ENCODE measurements at places on chromosomes 12 and 14.

DNA sequence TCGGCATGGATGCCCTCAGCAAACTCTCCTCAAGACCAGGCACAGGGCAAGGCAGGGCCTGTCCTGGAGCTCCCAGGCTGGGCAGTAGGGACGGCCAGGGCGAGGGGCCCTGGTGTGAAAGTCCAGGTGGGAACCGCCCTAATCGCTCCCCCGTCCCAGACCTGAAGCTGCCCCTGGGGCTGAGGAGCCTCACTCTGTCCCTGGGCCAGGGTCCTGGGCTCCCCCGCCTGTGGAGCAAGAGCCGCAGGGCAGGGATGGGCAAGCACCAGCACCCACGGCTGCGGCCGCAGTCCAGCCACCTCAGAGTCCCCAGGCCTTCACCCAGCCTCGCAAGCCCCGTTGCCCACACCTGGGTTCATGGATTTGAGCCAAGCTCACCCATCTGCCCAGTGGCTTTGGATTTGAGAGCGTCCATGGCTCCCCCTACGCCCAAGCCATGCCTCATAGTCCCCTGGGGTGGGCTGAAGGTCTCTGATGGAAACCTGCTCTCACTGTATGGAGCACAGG, 102.4 kb upstream of the C14orf180 start:
- no peak for DNase-seq

DNA sequence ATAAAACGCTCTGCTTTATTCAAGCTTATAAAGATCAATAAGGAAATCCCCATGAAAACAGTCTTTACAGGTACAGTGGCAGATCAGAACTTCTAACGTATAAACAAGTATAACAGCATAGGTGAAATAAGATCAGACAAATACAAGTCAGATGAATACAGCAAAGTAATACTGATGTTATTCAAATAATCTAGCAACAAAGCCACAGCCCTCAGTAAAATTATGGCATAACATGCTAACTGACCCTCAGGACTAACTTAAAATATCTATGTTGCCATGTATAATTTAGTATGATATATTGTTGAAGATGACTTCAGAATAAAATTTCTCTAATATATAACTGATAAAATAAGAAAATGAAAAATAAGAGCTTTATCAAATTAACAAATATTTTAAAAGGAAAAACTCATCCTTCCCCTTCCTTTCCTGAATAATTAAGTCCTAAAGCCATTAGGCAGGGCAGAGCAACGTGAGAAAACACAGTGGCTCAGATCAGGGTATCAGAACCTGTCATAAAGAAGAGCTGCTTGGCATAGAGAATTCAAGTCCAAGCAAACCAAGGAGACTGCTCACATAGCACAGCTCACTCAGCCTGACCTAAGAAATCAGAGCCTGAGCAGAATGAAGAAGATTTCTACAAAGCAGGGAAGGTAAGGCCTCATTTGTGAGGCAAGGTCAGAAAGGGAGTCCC, 70.7 kb downstream of the PAWR start:
- DNase-seq = no peak

- DNase-seq = no peak
These were observed 92.3 kb upstream of the BTG1 start for GRCh38 chr12:92237762-92238523.

- DNase-seq = no peak
These were observed 172.2 kb upstream of the DDHD1 start for GRCh38 chr14:53325176-53325806.

GRCh38 chr12:82176026-82176425, 182.2 kb downstream of the CCDC59 start:
- DNase-seq = peak; percentile 70

DNA sequence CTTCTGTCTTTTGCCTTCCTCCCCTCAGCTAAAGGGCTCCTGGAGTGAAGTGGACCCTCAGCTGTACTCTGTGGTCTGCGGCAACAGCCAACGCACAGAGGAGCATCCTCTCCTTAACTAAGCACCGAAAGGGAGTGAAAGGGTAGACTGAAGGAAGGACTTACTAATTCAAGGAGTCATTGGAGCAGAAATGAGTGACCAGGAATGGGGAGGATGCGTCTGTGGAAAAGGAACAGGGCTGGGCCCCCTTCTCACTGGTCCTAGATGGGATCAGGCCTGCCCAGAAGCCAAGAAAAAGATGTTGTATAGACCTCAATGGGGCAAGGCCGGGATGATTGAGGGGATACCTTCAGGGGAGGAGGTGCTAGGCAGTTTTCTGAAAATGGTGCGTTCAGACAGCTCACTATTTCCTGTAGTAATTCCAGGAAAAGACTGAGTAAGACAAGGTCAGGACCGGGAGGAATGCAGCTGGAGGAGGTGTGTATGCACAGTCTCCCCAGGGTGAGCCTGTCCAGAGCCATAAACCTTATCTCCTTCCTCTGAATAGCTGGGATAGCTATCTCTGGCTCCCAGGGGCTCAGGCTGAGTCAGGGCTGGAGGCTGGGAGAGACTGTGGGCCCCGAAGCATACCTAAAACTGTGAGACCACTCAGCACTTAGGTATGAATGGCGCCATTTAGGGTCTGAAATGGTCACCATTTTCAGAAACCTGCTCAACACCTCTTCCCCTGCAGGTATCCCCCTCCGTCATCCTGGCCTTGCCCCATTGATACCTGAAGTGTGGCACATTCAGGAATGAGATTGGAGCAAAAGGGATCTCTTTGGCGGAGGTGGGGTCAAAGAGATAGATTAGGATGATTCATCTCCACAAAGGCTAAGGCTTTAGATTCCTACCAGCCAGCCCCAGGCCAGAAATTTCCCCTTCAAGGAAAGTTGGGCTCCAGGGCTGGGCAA, 20.2 kb upstream of the KRT8 start:
- DNase-seq = no peak

Measured in HAP-1 (cell line).